NCI-H460 (cell line): ENCODE measurements at places on chromosomes 16 and 17. TPM values are rescaled to one million over a fixed set of nuclear protein-coding genes. Genes with fewer than 3 reads are reported as not detected.
A peak's percentile ranks its signal among the peaks of the same experiment; 100 is the strongest.

DNA sequence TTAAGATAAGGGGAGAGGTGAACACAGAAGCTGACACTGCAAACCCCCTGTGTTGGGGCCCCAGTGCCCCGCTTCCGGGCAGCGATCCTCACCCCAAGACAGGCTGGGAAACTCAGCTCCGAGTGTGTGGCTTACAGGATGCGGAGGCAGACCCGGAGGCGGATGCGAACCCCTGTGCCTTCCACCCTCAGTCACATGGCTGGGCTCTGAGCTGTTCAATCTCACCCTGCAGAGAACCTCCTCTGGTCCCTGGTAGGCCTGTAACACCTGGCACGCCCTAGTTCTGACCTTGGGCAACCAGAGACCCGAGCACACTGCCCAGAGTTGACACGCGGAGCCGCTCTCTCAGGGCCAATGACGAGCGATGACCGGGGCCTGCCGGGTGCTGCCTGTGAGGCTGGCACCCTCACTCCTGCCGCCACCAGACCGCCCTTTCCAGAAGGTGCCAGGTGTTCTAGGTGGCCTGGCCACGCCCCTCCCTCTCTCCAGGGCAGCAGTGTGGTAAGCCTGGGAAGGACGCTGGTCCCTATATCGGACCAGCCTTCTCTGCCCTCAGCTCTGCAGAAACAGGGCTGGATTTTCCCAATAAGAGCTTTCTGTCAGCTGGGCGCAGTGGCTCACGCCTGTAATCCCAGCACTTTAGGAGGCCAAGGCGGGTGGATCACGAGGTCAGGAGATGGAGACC, 23.3 kb downstream of the MEAK7 start:
- DNase-seq = no peak

- DNase-seq = no peak
These were observed 74.0 kb upstream of the SIAH1 start for GRCh38 chr16:48459167-48459566.

The SKAP1 gene
- 0.20 TPM in 1 of 2 replicates, not detected in the other for total RNA-seq

The PRSS27 gene
- total RNA-seq = 3.0 and 3.8 TPM in 2 replicates

GRCh38 chr17:81733507-81734404, 21.7 kb downstream of the SLC25A10 start:
- DNase-seq = peak; percentile 86

The NACA2 gene
- total RNA-seq = not detected in 2 replicates

DNA sequence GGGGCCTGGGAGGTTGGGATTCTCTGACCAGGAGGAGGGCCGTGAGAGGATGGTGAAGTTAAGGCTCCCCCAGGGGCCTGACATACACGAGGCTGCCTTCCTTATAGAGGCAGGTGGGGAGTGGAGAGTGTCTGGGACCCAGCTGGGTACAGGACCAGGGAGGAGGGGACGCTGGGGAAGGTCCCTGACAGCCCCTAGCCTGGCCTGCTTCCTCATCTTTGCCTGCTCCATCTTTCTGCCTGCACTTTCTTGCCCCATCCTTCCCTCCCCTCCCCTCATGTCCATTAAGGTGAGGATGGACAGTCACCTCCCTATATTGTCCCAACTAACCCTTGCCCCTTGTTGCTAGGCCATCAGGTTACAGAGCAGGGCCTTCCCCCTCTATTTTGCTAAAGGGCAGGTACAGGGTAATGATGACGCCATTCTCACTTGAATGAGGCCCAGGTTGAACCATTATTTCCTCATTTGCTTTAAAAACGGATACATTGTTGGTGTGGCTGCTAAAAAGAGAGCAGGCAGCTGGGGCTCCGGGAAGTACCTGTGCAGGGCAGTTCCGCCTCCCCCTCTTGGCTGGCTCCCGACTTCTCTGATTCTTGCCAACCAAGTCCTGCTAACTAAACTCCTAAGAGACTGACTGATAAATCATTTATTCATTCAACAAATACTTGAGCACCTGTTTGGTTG, 1.3 kb downstream of the C17orf99 start:
- DNase-seq = no peak

DNA sequence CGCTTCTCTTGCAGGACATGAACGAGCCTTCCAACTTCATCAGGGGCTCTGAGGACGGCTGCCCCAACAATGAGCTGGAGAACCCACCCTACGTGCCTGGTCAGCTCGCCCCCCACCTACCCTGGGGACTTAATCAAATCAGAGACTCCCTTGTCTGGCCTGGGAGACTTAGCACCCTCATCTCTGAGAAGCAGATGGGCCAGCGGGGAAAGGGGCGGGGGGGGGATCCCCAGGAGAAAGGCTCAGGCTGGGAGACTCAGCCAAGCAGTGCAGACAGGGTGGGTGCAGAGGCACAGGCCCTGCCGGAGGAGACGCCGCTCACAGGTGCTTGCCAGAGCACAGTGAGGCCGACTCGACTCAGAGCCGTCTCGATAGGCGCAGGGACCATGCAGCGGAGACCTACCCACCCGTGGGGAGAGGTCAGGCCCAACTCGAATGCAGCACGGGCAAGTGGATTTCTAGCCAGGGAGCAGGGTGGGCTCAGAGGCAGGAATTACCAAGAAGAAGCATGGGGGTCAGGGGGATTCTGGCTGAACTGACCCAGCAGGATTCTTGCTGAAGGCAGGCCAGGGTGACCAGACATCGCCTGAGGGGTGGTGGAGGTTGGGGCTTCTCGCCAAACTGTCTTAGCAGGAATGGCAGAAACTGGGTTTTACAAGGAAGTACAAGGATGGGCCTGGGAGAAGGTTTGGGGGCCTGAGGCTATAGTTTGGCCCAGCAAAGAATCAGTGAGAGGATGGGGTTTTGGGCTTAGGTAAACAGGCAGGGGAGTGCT, 9.7 kb downstream of the GAA start:
- no peak for DNase-seq

GRCh38 chr17:77388384-77389306, 247.9 kb downstream of the SEC14L1 start:
- no peak for DNase-seq

GRCh38 chr17:60586288-60586974, 13.6 kb upstream of the PPM1D start:
- DNase-seq = no peak

The TEX19 gene
- total RNA-seq = 0.20 and 0.57 TPM in 2 replicates

- DNase-seq = no peak
These were observed 41.8 kb downstream of the MYO18A start for GRCh38 chr17:29138184-29138955.

- DNase-seq = no peak
These were observed 54.4 kb downstream of the SIAH1 start for GRCh38 chr16:48330841-48331192.

The TBC1D26 gene
- 0.35 TPM in 1 of 2 replicates, not detected in the other for total RNA-seq

DNA sequence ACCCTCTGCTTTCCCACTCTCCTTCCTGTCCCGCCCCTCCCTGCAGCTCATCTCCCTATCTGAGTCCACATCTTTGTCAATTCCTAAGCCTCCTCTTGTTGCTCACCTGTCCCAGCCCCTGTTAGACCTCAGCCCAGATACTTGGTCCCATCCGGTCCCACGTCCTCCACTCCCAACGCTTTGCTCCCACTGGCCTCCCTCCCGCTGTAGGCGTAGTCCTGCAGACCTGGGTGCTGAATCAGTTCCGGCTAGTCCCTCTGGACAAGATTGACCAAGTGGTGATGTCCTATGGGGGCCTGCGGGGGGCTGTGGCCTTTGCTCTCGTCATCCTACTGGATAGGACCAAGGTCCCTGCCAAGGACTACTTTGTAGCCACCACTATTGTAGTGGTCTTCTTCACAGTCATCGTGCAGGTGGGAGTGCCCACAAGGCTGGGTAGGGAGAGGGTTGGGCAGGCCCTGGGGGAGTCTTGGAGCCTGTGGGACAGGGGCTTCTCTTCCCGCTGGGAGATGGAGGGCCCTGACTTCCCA, 8.0 kb downstream of the SLC9A5 start:
- no peak for DNase-seq

The NPIPB6 gene
- total RNA-seq = 0.10 and 0.58 TPM in 2 replicates

DNA sequence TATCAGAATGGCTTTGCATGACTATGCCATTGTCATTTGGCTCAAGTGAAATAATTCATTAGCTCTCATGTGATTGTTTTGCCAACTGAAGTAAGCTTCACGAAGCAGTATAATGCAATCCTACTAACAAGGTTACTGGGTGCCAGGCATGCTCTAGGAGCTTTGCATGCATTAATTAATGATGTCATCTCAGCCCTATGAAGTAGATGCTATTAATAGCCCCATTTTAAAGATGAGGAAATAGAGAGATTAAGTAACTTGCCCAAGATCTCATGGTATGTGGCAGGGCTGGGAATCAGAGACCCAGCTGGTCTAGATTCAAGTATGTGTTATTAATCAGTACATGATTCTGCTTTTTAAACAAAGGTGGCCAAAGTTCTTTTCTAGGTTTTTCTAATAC, 14.1 kb downstream of the KRT39 start:
- no peak for DNase-seq

DNA sequence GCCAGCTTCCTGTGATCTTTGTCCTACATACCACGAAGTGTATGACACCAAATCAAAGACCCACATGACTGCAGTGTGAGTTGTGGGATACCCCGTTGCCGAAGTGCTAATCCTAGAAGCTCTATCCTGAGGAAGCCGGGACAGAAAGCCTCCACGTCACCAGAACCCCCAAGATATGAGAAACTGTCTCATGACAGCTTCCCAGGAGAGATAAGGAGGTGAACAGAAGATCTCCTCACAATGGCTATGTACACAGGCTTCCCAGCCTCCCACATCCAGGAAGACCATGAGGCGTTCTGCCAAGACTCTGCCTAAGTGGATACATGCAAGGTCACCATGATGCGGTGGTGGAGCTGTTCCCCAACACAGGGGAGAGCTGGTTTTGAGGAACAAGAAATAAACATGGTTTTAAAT, 37.1 kb downstream of the TRIM25 start:
- no peak for DNase-seq

- DNase-seq = no peak
These were observed 73.7 kb downstream of the CA4 start for GRCh38 chr17:60223456-60223855.

The BEAN1 gene
- 0.42 and 0.46 TPM in 2 replicates for total RNA-seq

The KCNG4 gene
- total RNA-seq = 0.02 TPM in 1 of 2 replicates, not detected in the other

- DNase-seq = no peak
These were observed 19.7 kb downstream of the ZNF423 start for GRCh38 chr16:49836218-49836617.

GRCh38 chr17:66146394-66146793, 45.5 kb downstream of the CEP112 start:
- DNase-seq = no peak

- no peak for DNase-seq
These were observed 34.0 kb downstream of the TMEM132E start for GRCh38 chr17:34613064-34614019.

The NTN1 gene
- total RNA-seq = 0.69 and 0.87 TPM in 2 replicates

DNA sequence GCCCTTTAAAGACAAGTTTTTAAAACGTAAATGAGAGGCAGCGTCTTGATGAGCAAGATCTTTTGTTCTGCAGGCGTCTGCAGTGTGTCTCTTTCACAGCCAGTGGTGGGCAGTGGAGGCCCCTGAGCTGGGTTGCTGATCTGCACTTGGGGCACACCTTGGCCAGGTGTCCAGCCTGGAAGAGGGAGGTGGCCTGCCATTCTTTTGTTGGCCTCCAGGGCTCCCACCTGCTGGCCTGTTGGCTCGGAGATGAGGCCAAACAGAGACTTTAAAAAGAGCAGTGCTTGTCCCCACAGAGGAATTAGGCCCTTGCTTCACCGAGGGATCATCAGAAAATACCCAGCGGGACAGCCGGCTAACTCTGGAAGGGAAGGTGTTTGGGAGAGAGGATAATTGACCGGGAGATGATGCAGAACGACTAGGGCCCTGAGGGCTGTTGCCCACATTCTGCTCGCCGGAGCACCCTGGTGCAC, 145.9 kb upstream of the PLCG2 start:
- DNase-seq = no peak

DNA sequence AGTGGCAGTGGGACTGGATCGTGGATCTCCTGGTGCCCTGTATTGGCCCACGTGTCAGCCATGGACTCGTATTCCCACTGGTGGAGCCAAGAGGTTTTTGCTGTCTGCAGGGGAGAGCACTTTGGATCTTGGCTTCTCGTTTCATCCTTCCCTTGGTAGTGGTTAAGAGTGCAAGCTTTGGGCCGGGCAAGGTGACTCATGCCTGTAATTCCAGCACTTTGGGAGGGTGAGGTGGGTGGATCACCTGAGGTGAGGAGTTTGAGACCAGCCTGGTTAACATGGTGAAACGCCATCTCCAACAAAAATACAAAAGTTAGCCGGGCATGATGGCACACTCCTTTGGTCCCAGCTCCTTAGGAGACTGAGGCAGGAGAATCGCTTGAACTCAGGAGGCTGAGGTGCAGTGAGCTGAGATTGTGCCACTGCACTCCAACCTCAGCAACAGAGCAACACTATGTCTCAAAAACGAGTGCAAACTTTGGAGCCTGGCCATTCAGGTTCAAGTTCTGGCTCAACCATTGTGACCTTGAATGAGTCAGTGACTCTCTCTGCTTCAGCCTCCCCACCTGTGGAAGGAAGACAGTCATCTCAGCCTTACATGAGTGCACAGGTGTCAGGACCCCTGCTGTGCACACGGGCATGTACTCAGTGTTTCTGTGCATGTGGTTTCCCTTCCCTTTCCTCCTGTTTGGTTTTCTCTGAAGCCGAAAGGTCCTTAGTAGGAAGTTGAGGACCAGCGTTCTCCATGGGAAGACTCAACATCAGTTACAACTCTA, 57.4 kb downstream of the PLCG2 start:
- no peak for DNase-seq

GRCh38 chr17:82929011-82929622, 89.3 kb upstream of the ZNF750 start:
- no peak for DNase-seq

GRCh38 chr17:71176331-71176730, 944.5 kb upstream of the SOX9 start:
- no peak for DNase-seq

- DNase-seq = peak; percentile 61
These were observed 17.6 kb upstream of the SSTR5 start for GRCh38 chr16:1054660-1055556.

The CIBAR2 gene
- total RNA-seq = not detected in 2 replicates

DNA sequence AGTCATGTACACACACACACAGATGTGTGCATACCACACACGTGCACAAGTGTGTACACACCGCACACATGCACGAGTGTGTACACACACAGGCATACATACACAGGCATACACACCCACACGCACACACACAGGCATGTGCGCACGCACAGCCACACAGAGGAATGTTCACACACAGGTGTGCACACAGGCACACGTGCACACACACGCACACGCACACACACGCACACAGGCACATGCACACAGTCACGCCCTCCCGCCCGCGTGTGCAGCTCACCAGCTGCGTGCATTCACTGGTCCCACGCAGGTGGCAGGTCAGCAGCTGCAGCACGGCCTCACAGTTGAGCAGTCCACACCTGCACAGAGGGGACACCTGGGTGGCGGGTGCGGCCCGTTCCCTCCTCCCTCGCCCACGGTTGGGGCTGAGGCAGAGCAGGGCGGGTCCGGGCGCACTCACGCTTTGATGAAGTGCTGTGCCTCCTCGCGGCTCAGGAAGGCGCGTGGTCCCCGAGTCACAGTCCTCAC, 7.7 kb downstream of the TEPSIN start:
- no peak for DNase-seq

The TVP23A gene
- not detected in 2 replicates for total RNA-seq

DNA sequence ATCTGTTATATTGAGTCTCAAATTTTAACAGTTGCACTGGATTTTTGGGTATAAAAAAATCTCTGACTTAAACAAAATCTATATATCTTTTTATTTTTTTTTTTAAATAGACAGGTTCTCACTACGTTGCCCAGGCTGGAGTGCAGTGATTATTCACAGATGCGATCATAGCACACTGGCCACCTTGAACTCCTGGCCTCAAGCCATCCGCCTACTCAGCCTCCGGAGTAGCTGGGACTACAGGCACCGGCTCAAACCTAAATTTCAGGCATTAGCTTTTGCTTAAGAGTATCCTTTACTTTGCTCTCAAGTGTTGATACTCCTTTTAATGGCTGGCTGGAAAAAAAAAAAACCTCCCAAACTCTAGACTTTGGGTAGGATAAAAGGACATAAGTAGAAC, 61.6 kb downstream of the RPGRIP1L start:
- DNase-seq = no peak
